ENCODE measurements at places on chromosomes 4 and X.

- DNase-seq: no peak
Observed at GRCh38 chr4:61934198-61934597, 734.1 kb downstream of the ADGRL3 start.

DNA sequence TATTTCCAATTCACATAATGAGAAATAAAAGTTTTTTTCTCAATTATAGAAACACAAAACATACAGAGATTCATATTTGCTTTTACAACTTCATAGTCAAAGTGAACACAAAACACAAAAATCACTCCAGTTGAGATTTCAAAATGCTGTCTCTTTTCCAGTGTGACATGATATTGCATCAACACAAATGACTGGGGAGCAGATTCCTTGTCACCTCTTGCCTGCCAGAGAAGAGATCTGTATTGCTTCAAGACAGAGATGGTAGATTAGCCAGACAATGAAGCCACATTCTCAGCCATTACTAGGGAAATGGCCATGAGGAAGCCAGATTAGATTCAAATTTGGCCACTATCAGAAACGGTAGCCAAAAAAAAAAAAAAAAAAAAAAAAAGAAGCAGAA lies 2313.1 kb upstream of the AGA start:
- DNase-seq: no peak

DNA sequence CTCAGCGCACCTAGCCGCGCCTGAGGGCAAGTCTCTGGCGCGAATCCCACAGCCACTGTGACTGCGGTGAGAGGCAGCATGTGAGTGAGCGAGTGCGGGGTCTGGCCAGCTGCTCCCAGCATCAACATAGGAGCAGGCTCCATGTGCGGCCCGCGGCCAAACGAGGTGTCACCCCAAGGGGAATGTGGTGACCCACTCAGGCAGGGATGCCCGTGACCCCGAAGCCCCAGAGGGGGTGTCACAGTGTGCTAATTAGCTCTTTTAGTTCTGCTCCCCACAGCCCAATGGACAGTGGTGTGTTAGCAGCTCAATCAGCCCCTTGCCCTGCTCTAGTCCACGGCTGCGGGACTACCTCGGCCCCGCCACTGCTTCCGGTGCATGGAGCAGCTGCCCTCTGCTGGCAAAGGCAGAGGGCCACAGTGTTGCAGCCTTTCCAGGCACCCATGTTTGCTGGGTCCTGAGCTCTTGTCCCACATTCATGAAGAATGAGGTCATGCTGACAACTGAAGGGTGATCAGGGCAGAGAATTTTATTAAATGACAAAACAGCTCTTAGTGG lies 61.4 kb downstream of the AGA start:
- DNase-seq: peak; percentile 70

- no peak for DNase-seq
Observed at GRCh38 chr4:147050356-147050765, 104.7 kb upstream of the TTC29 start.

DNA sequence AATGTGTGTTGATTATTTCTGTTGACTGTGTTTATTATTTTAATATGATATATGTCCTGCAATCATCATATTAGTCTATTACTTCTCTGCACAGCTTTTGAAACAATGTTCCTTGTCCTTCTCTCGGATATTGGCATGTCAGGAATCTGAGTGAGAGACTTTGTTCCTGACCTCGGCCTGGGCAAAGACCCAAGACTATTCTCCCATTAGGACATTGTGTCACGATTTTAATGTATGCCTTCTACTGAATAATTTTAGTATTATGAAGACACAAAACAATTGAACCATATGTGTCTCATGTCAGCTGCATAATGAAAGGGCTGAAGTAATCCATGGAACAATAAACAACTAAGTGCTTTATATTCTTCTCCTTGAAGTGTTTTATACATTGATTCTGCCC lies 580.8 kb upstream of the TENM3 start:
- DNase-seq: no peak

- no peak for DNase-seq
Observed at GRCh38 chr4:11495291-11495690, 66.6 kb upstream of the HS3ST1 start.

- no peak for DNase-seq
Observed at GRCh38 chrX:35858361-35858760, 60.2 kb downstream of the MAGEB16 start.

DNA sequence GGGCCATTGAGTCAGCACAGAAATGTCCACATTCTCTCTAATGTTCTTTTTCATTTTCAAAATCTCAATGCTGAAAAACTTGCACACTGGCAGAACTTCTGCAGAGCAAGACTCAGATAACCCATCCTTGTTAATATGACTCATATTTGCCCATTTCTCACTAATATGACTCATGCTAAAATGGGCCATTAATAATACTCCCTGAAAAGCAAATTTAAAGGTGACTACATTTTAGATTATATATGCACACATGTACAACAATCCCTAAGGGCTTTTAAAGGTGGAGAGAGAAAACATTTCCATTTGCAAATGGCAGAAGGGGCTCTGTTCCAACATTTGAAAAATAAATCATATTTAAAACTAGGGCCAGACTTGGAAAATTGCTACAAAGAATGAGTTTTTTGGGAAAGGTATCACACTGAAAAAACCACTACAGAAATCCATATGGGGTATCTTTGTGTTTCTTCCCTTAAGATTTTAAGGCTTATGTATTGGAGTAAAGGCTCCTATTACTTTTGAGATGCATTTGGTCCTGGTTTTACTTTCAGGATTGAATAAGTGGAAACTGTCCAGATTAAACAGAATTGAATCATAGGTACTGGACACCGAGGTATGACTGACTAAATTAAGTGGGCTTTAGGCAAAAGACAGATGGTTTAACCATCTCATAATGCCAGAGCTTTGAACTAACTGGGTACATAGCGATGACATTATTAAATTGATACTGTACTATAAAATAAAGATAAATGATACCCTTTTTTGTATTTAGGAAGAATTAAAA lies 30.0 kb downstream of the TLR2 start:
- no peak for DNase-seq

DNA sequence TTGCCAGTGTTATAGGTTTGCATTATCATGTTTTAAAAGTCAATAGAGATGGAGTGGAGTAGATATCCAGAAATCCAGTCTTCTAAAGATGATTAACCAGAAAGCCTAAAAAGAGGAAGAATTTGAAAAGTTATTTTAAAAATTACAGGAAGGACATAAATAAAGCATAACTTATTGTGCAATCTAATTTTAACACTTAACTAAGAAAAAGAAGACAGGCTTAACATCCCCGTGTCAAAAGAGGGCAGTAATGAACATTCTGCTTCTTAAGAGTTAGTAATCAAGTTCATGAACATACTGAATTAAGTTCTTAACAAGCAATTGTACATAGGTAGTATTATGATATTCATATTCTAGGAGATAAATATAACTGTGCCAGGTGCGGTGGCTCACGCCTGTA lies 39.3 kb downstream of the ELF2 start:
- DNase-seq: no peak

DNA sequence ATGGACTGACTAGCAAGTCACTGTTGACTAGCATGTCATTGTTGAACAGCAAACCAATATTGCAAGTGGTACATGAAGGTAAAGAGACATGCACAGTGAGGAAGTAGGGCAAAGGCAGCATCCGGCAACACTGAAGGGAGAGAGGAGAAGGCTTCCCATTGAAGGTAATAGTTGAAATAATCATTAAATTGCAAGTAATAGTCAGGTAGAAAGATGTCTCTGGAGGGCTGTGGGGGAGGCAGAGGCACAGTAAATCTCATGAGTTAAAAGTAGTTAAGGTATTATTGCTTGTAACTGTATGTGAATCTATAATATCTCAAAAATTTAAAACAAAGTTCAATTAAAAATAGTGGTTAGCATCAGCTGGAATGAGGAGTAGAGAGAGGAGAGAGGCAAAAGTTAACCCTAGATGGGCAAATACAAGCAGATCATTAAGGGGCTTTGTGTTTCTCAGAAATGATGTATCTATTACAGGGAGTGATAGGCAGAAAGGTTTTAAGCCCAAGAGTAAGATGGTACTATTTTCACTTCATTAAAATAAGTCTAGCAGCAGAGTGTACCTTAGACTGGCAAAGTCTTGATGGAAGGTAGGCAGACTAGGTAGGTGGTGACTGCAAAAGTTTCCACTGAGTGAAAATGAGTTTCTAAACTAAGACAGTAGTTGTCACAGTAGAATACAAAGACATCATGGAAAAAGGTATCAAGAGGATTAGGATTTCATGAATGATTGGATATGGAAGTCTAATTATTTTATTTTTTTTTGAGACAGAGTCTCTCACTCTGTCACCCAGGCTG lies 776.6 kb downstream of the RAB28 start:
- DNase-seq: no peak

DNA sequence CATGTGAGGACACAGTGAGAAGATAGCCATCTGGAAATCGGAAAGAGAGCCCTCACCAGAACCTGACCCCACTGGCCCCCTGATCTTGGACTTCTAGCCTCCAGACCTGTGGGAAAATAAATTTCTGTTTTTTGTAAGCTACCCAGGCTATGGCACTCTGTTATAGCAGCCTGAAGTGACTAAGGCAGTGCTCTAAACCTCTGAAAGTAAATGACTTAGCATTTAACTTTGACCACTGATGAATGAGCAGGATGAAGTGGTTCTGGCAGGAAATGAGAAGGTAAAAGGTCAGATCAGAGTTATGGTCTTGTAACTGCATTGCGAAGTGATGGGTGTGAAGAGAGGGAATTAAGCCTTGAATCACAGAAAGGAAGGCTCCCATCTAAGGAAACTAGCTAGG lies 17.0 kb downstream of the GPAT3 start:
- no peak for DNase-seq

DNA sequence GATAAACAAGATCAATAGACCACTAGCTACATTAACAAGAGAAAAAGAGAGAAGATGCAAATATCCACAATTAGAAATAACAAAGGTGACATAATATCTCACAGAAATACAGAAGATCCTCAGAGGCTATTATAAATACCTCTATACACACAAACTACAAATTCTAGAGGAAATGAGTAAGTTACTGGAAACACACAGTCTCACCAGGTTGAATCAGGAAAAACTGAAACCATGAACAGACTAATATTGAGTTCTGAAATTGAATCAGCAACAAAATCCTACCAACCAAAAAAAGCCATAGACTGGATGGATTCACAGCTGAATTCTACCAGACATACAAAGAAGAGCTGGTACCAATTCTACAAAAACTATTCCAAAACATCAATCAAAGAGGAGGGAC lies 211.8 kb upstream of the CPEB2 start:
- no peak for DNase-seq

DNA sequence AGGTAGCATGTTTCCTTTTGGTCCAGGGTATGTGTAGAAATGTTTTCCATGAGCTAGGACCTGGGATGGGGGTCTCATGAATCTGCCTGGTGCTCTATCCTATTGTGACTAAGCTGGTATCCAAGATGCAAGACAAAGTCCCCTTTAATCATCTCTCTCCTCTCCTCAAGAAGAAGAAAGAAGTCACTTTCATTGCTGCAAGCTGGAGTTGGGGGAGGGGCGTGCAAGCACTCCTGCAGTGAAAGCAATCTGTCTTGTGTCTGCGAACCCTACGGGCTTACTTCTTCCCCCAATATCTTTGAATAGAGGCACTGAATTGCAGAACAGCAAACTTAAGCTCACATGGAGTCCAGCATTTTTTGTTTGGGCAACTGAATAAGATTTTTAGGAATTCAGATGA lies 27.2 kb upstream of the GRPR start:
- DNase-seq: no peak

DNA sequence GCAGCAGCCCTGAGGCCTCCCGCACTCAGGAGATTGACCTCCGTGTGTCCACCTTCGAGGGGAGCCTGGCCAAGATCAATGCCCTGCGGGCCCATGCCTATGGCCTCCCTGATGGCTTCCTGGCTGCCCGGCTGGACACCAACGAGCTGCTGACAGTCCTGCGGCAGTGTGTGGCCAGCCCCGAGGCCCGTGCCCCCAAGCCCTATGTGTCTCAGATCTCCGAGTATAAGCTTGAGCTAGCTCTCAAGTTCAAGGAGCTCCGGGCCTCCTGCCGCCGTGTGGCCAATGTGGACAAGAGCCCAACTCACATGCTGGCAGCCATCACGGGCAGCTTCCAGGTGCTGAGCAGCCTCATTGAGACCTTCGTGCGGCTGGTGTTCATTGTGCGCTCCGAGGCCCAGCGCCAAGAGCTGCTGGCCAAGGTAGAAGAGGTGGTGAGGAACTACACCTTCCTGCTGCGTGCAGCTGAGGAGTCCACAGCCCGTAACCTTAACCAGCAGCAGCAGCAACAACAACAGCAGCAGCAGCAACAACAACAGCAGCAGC lies 25.5 kb upstream of the PRPS1 start:
- no peak for DNase-seq

GRCh38 chr4:154506253-154506652 lies 14.7 kb upstream of the DCHS2 start:
- peak; percentile 41 for DNase-seq

- DNase-seq: no peak
Observed at GRCh38 chr4:44446801-44447562, 1.6 kb downstream of the KCTD8 start.

DNA sequence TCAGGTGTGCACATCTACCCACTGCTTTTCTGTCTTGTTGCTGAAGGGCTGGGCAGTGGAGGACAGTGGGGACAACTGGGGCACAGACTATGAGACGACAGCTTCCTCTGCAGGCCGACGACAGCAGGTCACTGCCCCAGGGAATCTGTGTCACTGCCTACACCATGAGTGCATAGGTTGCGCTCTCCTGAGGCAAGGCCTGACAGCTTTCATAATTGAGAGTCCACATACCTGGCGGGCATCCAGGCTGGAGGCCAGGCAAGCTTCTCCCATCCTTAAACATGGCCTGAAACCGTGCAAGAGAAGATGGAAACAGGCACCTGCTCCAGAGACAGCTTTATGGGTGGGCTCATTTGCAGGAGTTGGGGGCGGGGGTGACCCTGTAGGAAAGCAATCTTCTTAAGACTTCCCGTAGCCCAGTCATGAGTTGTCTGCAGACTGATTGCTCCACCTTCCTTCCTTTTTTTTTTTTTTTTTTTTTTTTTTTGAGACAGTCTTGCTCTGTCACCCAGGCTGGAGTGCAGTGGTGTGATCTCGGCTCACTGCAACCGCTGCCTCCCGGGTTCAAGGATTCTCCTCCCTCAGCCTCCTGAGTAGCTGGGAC lies 2.9 kb downstream of the ANOS1 start:
- DNase-seq: peak; percentile 53

GRCh38 chr4:7335344-7336066 lies 99.2 kb downstream of the PSAPL1 start:
- DNase-seq: peak; percentile 50

Measured in trophoblast cell (in vitro differentiated cells and primary cell).